ENCODE measurements at places on chromosomes 16 and 17. TPM values are rescaled to one million over a fixed set of nuclear protein-coding genes. Genes with fewer than 3 reads are reported as not detected.

TBX6 gene
- total RNA-seq, result 1.9 TPM

DHRS7C gene
- total RNA-seq, result not detected

SETD1A gene
- 13.4 TPM for total RNA-seq

MMP25 gene
- total RNA-seq, result 4.0 TPM

PDK2 gene
- total RNA-seq, result 72.6 TPM

SOX8 gene
- total RNA-seq, result 3.1 TPM

ADORA2B gene
- total RNA-seq, result 32.9 TPM

KRTAP4-5 gene
- not detected for total RNA-seq

FA2H gene
- total RNA-seq, result 60.0 TPM

RNF166 gene
- total RNA-seq, result 15.1 TPM

OMG gene
- 1.5 TPM for total RNA-seq

ACLY gene
- 81.5 TPM for total RNA-seq

GLP2R gene
- 5.8 TPM for total RNA-seq

DLX3 gene
- total RNA-seq, result not detected

ZNF594 gene
- 10.9 TPM for total RNA-seq

SLC38A8 gene
- not detected for total RNA-seq

PRR35 gene
- not detected for total RNA-seq

All from mucosa of descending colon (tissue), 3 donors.